NCI-H1436 treated with DMSO at 0.1 percent for 48 hours (cell line): ENCODE measurements at places on chromosomes 3 and 15.

GRCh38 chr15:69980341-69981059 lies 117.2 kb downstream of the TLE3 start:
- DNase-seq: no peak

DNA sequence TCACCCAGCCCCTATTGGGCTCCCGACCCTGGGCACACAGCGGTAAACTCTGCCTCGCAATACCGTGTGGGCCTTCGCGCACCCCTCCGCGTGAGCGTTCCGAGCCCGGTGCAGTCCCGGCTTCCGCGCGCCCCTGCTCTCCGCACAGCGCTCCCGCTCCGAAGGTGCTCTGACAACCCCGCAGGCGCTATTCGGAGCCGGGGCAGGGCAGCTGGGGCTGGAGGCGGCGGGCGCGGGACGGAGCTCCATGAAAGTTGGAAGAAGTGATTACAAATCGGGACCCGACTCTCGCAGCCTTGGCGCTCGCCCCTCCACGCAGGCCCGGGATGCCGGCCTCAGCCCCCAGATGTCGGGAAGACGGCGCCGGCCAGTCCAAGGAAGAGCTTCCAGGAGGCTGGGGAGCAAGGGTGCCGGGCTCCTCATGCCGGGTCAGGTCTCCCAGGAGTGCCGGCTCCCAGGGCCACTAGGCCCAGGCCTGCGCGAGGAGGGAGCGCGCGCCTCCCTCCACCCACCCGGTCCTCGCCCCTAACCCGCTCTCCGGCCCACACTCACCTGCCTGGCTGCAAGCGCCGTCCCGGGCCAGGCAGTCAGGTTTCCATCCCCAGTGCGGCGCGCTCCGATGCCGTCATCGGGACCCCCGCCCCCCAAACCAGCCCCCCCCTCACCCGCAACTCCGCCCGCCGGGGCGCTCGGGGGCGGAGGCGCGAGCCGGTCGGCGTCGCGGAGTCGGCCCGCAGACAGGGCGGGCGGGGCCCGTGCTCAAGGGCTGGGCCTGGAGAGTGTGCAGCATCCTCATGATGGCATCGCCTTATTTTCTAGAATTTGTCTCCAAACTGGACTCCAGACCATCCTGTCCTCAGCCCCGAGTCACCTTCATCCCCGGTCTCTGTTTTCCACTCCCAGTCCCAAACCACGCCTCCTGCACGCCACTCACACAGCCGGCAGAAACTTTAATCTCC lies at the start of gene KIF7:
KIF7 (minus strand) TSS at position 621 of the 959 bp plus-strand sequence. CDS start 2,537 bp downstream, outside the sequence.
- DNase-seq: no peak

DNA sequence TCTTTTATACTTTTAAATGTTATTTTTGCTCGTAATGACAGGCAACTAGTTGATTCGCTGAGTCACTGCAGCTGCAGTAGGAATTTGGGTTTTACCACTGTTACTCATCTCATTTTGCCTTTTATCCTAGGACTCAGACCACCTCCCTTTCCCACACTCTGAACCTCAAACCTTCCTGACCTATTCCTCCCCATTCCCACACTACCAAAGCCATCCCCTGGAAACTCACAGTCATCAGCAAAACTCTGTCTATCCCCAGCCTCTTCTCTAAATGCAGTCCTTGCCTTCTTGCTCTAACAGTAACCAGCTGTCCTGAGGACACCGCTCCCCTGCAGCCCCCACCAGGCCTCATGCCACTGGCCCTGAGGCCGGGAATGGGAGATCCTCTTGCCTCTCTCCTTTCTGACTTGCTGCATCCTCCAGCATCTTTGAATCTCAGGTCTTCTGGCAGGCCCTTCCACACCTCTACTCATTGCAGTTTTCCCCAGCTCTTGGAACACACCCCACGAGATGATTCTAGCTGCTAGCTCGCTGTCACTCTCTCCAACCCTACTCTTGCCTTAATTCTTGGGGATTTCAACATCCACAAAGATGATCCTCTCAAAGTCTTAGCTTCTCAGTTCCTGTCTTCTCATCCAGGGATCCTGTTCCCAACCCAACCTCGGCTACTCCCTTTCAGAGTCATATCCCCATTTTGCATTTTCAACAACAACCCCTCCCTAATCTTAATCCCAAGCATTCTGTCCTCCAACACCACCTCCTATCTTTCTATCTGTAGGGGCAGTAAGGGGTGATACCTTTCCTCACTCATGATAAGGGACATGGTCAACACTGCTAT lies 55.9 kb upstream of the C3orf80 start:
- DNase-seq: no peak

GRCh38 chr15:83955806-83956265 lies 279.7 kb upstream of the GOLGA6L4 start:
- no peak for DNase-seq

DNA sequence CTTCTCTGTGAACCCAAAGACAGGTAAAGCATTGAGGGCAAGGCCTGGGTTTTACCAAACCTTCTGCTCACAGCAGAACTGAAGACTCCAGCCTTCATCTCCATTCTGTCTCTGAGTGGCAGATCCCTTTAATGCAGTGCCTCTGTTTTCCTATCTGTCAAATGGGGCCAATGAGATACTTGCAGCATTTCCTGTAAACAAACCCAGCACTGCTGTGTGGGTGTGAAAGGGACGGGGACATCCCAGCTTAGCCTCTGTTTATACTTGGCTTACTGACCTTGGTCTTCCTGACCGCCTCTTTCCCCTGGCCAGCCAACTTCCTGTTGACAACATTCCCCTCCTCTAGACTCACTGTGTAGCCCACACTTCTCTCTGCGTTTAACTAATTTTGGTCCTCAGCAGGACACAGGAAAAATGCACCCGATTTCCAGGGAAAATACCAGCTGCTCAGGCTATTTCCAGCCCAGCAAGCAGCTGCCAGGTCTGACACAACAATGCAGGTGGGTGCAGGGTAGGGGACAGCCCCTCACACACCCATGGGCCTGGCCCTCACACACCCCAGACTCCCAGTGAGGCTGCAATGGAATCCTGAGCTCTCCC lies 105.9 kb upstream of the HERC1 start:
- DNase-seq: no peak
